ENCODE measurements at places on chromosomes 6 and 20.

DNA sequence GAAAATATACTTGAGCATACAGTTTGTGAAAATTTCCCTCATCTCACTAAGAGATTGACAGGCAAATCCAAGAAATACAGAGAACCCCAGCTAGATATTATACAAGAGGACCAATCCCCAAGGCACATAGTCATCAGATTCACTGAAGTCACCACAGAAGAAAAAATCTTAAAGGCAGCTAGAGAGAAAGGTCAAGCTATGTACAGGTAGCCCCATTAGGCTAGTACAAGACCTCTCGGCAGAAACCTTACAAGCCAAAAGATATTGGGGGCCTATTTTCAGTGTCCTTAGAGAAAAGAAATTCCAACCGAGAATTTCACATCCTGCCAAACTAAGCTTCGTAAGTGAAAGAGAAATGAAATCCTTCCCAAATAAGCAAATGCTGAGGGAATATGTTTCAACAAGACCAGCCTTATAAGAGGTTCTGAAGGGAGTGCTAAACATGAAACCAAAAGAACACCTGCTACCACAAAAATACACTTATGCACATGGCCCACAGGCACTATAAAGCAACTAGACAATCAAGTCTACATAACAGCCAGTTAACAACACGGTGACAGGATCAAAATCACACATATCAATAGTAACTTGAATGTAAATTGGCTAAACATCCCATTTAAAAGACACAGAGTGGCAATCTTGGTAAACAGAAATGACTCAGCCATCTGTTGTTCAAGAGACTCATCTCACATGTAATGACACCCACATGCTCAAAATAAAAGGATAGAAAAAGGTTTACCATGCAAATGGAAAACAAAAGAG lies 96.3 kb downstream of the FHL5 start:
- DNase-seq, result no peak

- DNase-seq, result peak; percentile 40
These were observed 7.2 kb downstream of the MYLIP start for GRCh38 chr6:16136091-16136490.

GRCh38 chr20:48486065-48486464 lies 341.7 kb downstream of the PREX1 start:
- no peak for DNase-seq

DNA sequence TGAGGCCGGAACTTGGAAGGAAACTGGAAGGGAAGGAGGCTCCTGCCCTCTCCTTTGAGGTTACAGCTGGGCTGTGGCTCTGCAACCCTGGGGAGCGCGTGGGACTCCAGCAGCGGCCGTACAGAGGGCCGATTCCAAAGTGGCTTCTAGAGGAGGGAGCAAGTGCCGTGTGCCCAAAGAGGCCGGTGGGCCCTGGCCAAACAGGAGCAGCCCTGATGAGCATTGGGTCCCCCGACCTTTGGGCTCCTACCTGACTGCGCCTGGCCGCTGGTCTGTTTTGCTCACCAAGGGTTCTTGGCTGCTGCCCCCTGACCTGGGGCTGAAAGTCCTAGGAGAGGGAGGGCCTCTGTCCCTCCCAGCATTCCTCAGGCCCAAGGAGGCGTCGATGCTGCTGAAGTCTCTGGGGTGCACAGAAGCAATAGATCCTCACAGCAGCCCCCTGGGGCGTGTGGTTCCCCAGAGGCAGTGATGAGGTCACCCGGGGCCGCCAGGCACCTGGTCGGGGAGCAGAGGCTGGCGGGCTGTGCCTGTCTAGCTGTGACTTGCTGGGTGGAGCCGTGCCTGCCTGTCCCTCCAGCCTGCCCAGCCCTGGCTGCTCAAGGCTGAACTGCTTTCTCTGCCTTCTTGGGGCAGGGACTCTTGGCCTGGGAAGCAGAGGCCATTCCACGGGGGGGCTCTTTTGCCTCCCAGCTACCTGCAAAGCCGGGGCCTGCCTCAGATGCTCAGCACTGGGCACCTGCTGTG lies 9.8 kb downstream of the RBM38 start:
- DNase-seq, result no peak

DNA sequence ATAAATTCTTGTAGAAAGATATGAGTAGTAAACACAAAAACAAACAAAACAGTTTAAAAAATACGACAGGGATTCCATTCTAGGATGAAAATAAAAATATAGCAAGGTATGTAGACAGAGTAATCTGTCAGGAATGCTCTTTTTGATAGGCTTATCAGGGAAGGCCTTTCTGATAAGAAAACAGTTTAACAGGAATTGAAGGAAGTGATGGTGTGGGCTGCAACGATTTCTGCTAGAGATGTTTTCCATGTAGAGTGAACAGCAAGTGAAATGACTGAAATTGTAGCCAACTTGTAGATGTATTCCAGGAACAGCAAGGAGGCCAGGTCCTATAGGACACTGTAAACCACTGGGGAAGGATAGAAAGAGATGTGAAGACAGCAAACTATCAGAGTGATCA lies 689.7 kb upstream of the GJE1 start:
- no peak for DNase-seq

- no peak for DNase-seq
These were observed 99.0 kb upstream of the FOXQ1 start for GRCh38 chr6:1212919-1213318.

- no peak for DNase-seq
These were observed 78.4 kb downstream of the FYN start for GRCh38 chr6:111794727-111795452.

DNA sequence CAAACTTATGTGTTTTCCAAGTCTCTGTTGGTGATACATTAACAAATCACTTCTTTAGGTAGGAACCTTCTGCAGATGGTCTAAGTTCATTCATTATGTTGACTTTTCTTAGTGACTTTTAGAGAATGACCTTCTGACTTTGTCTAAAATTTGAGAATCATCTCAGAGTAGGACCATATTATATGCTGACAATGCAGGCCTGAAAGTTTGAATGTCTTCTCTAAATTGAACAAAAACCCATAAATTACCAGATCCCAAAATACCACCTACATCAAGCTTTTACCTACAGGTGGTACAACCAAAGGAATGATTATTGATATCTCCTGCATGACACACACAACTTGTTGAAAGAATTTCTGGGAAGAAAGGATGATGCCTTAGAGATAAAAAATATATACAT lies 191.5 kb downstream of the SOD2 start:
- no peak for DNase-seq

- DNase-seq, result no peak
These were observed 19.7 kb upstream of the DEFB115 start for GRCh38 chr20:31237763-31238162.

DNA sequence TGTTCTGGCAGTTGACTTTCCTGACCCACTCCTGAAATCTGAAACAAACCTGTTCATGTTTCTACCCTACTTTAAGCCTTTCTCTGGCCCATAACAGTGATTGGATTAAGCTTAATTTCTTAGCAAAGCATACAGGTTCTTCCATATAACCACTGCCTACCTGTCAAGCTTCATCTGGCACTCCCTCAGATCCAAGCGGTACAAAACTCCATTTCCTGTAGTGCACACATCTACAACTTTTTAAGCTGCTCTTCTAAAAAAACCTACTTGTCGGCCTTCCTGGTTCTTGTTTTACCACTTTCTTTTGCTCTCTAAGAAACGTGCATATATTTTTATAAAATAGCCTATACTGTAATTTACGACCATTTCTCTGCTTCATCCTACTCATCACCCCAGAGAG lies 916 bp upstream of the PPP1R11 start:
- DNase-seq, result no peak

GRCh38 chr20:64156136-64156885 lies 7.9 kb upstream of the MYT1 start:
- DNase-seq, result no peak

- DNase-seq, result no peak
These were observed 231.3 kb downstream of the TFAP2C start for GRCh38 chr20:56860413-56860812.

GRCh38 chr6:7959453-7959852 lies 48.9 kb upstream of the TXNDC5 start:
- DNase-seq, result no peak

- no peak for DNase-seq
These were observed 78.8 kb upstream of the HMGN3 start for GRCh38 chr6:79313254-79313653.

DNA sequence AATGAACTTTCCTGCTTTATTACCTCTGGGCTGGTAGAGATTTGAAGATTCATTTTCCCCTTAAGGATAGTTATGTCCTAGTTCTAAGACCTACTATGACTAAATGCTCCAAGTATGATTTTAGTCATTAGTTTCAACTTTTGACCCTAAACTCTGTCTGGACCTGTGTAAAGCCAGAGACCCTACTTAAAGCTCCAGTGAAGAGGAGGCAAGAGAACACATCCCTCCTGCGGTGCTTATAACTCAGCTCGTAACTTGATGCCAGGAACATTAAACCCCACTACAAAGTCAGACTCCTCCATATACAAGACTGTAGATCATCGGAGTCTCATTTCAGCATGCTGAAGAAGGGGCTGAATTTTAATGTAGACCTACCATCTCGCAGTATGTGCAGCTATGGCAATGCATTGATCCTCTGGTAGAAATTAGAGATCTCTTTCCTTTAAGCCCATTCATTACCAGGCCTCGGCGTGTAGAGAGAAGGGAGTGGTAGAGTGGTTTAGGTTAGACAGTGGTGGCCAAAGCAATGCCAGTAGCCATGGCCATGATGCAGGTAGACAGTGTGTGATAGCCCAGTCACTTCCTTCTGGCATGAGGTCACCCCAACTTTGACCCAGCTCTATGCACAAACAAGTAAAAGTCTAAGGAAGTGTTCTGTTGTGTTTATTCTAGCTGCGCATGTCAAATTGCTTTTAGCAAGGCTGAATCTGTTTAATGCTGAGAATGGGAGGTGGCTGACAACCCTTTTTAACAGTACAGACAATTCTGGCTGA lies 34.8 kb upstream of the MYB start:
- no peak for DNase-seq

- DNase-seq, result no peak
These were observed 185.5 kb upstream of the RALGAPA2 start for GRCh38 chr20:20897922-20898321.

GRCh38 chr6:44679438-44680201 lies 292.1 kb downstream of the CDC5L start:
- DNase-seq, result no peak

DNA sequence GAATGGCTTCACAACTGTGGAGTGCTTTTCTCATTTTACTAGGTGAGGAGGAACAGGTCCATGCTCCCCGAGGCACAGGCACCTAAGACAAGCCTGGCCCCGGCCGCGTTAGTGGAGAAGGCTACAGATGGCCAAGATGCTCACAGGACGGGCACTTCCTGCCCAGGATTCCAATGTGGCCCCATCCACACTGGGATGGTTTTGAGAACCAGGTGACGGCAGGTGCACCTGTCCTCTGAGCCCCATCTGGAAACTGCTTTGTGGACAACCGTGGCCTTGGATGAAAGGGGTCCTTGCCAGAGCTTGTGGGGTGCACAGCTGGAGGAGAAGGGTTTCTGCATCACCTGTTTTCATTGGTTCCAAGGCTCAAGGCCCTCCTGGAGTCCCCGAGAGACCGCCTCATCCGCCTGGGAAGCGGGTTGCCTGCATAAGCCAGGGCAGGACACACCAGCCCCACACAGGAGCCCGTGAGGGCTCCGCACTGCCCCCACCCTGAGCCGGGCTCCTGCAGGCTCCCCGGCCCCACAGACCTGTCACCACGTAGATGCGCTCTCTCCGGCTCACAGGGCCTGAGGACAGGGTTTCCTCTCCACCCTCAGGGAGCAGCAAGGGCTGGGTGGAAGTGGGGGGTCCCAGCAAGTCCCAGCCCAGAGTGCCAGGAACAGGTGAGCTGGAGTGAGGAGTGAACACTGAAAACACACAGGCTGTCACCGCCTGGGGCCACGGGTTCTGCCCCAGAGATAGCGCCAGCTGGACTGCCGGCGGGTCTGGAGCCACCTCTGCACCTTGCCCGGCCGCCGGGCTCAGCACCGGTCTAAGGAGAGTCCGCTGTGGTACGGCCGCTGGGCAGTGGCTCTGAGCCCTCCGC lies 18.3 kb downstream of the NTSR1 start:
- no peak for DNase-seq

GRCh38 chr6:148053209-148053608 lies 289.4 kb upstream of the SASH1 start:
- DNase-seq, result no peak

GRCh38 chr6:53654745-53655240 lies 10.8 kb downstream of the KLHL31 start:
- no peak for DNase-seq

DNA sequence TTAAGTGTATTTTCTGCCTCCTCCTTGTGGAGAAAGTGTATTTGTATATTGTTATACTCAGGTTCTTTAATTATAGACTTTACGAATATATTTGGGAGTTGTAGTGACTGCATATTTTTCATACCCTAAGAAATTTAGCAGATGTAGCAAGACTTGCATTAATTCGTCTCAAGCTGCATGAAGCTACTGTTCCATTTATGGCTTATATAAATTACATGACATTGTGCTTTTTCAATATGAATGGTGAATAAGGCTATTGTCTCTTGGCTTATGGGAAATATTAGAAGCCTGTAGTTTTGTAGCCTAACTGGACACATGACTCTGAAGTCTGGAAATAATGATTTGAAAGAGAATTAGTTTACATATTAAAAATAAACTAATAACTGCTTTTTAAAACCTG lies 2.4 kb downstream of the ADGRG6 start:
- DNase-seq, result no peak

GRCh38 chr20:49103647-49104364 lies 57.7 kb downstream of the CSE1L start:
- DNase-seq, result no peak

DNA sequence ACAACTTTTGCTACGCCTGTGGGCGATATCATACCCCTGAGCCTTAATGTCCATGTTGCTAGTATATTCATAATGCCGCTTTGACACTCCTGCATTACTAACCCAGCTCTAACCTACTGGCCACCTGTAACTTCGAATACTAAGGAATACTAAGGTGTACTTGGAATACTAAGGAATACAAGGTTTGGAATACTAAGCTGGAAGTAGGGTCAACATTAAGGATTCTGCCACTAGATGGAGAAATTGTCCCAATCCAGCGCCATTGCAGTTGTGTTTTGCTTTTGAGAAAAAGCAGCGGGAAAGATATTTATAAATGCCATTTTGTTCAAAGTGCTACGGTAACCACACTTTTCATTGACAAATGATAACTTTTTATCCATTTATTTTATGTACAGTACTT lies 10.7 kb downstream of the TBXT start:
- no peak for DNase-seq
